ENCODE measurements at places on chromosomes 12 and 14. TPM values are rescaled to one million over a fixed set of nuclear protein-coding genes. Genes with fewer than 3 reads are reported as not detected.

Gene SCNN1A
- 0.43 TPM for total RNA-seq

Gene RNF212B
- total RNA-seq = not detected

Gene SLC5A8
- total RNA-seq = not detected

Gene VSX2
- total RNA-seq = not detected

Gene VDR
- total RNA-seq = 0.15 TPM

Gene KLRC2
- not detected for total RNA-seq

Gene ATF7IP
- 46.4 TPM for total RNA-seq

Gene PRB2
- total RNA-seq = not detected

GRCh38 chr12:74776378-74776777 lies 238.7 kb downstream of the ATXN7L3B start:
- no peaks in the 10 kb centered on the region for H3K36me3 ChIP-seq
- DNase-seq = no peak
- no peaks in the 10 kb centered on the region for H3K27me3 ChIP-seq
- no peak overlapping the region for H3K27ac ChIP-seq

DNA sequence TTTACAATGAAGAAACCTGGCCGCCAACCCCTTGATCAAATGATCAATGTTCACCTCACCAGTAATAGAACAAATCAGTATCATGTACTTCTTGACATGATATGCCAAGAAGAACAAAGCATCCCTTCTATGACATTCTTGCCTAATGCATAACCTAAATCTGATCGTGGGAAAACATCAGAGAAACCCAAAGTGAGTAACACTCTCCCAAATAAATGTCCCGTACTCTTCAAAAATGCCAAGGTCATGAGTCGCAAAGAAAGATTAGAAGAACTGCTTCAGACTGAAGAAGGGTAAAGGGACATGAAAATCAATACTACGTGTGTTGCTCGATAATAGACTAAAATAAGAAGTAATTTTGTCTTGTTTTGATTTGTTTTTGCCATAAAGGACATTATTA lies 11.4 kb upstream of the SLC25A3 start:
- H3K4me1 ChIP-seq = no peaks in the 10 kb centered on the region
- H3K27ac ChIP-seq = no peak overlapping the region
- H3K36me3 ChIP-seq = no peaks in the 10 kb centered on the region
- no peak for DNase-seq

DNA sequence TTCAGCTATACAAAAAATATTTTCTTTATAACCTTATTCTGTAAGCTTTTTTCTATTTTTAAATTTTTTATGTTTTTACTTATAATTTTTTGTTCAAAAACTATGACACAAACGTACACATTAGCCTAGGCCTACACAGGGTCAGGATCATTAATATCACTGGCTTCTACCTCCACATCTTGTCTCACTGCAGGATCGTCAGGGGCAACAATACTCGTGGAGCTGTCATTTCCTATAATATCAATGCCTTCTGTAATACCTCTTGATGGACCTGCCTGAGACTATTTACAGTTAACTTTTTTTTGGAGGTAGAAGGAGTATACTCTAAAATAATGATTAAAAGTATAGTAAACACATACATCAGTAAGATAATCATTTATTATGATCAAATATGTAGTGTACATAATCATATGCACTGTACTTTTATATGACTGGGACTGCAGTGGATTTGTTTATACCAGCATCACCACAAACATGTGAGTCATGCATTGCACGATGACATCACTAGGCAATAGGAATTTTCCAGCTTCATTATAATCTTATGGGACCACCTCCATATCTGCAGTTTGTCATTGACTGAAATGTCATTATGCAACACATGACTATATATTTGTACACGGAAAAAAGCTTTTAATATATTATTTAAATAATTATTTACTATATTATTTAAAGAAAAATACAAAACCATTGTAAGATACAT lies 18.5 kb upstream of the PMCH start:
- no peaks in the 10 kb centered on the region for H3K27me3 ChIP-seq
- no peak overlapping the region for H3K27ac ChIP-seq
- H3K4me1 ChIP-seq = no peaks in the 10 kb centered on the region
- no peak overlapping the region for H3K4me3 ChIP-seq
- no peak for DNase-seq
- H3K36me3 ChIP-seq = no peaks in the 10 kb centered on the region

GRCh38 chr14:39212034-39212433 lies 21.7 kb upstream of the MIA2 start:
- no peaks in the 10 kb centered on the region for H3K4me1 ChIP-seq
- H3K36me3 ChIP-seq = no peaks in the 10 kb centered on the region
- no peak for DNase-seq
- H3K27me3 ChIP-seq = no peaks in the 10 kb centered on the region

DNA sequence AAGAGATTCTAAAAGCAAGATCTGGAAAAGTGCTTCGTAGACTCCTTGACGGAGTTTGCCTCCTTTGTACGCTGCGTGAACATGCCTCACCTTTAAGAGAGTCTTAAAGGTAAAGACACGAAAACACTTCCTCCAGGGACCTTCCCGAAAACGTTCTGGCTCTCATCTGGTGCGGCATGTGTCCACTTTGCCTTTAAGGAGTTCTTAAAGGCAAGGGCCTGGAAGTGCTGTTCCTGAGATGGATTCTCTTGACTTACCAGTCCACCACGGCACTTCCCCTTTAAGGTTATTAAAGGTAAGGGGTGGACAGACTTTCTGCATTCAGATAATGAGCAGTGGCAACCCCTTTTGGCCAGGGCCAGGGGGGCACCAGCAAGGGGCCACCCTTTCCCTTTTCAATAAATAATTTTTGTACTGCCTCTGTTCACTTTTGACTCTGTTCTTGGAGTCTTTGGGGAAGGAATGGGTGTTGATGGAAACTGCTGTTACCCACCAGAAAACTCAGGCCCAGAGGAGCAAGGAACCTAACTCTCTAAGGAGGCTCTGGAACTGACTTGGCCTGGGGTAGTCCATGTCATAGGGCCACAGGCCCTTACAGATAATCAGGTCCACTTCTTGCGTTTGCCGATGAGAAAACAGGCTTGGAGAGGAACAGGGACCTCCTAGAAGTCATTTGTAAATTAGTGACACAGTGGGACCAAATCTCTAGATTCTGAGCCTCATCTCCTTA lies 4.4 kb downstream of the REM2 start:
- H3K4me3 ChIP-seq = peak overlapping the region; percentile 68
- no peaks in the 10 kb centered on the region for H3K36me3 ChIP-seq
- DNase-seq = no peak
- no peaks in the 10 kb centered on the region for H3K27me3 ChIP-seq
- H3K4me1 ChIP-seq = no peaks in the 10 kb centered on the region

DNA sequence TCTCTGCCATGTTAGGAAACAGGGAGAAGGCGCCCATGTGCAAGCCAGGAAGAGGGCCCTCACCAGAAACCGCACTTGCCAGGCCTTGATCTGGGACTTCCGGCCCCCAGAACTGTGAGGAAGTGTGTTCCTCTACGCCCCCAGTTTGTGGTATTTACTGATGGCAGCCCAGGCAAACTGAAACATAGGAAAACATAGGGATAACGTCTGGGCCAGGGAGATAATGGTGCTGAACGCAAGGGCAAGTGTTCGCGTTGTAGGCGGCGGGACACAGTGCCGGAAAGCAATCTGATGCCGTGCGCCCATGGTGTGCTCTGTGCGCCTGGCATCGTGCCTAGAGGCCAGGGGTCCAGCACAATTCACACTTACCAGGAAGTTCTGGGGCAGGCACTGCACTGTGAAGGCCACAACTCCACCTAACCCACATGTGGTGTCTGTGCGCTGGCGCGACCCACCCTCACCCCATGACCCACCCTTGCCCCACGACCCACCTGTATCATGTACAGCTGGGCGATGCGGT lies 53.6 kb downstream of the ARL6IP4 start:
- H3K36me3 ChIP-seq = no peaks in the 10 kb centered on the region
- H3K27me3 ChIP-seq = no peaks in the 10 kb centered on the region
- H3K4me3 ChIP-seq = no peak overlapping the region
- peaks cover 16% of the 10 kb centered on the region for H3K4me1 ChIP-seq

GRCh38 chr12:91937009-91937408 lies 208.6 kb downstream of the BTG1 start:
- no peaks in the 10 kb centered on the region for H3K27me3 ChIP-seq
- no peak overlapping the region for H3K4me3 ChIP-seq
- H3K36me3 ChIP-seq = no peaks in the 10 kb centered on the region
- no peak overlapping the region for H3K27ac ChIP-seq

GRCh38 chr14:31261859-31262731 lies 54.5 kb upstream of the HECTD1 start:
- peak overlapping the region; percentile 53 for H3K27ac ChIP-seq
- DNase-seq = peak; percentile 41
- no peaks in the 10 kb centered on the region for H3K27me3 ChIP-seq
- no peak overlapping the region for H3K4me3 ChIP-seq
- H3K4me1 ChIP-seq = peaks cover 27% of the 10 kb centered on the region

- no peak overlapping the region for H3K27ac ChIP-seq
- no peaks in the 10 kb centered on the region for H3K27me3 ChIP-seq
- no peaks in the 10 kb centered on the region for H3K36me3 ChIP-seq
- no peak overlapping the region for H3K4me3 ChIP-seq
Observed at GRCh38 chr12:21599143-21599999, 5.3 kb downstream of the GYS2 start.

DNA sequence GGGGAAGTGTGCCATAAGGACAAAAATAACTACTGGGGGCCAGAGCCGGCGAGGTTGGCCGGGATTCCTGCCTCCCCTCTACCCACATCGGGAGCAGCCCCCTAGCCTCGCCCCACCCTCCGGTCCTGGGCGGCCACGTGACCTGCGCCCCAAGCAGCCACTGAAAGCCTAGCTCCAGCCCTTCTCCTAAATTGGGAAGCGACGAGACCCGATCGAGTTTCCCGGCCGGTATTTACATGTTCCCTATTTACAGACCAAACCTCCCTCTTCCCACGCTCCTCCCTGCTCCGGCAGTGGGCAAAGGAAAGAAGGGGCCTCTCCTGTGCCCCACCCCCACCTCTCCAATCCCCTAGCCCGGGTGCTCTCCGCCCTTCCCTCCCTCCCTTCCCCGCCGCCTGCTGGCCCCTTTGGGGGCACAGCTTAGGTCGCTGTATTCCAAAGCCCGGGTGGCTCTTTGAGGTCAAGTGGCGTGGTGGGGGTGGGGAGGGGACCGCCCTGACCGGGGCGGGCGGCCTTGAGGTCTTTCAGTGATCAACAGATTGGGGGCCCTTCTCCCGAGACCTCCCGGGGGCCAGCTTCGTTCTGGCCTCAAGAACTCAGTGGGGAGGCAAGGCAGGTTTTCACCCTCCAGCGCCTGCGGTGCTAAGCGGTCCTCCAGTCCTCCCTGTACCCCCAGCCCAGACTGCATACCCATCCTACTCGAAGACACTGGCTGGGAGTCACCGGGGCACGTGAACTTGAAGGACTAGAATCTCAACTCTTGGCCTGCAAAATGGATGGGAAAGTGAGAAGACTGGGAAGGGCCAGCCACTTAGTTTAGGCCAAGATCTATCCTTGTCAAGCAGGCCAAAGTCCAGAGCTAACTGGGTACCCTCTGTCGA lies 6.3 kb upstream of the CTDSP2 start:
- no peaks in the 10 kb centered on the region for H3K27me3 ChIP-seq
- H3K4me3 ChIP-seq = no peak overlapping the region
- DNase-seq = peak; percentile 69
- H3K4me1 ChIP-seq = peaks cover 48% of the 10 kb centered on the region

DNA sequence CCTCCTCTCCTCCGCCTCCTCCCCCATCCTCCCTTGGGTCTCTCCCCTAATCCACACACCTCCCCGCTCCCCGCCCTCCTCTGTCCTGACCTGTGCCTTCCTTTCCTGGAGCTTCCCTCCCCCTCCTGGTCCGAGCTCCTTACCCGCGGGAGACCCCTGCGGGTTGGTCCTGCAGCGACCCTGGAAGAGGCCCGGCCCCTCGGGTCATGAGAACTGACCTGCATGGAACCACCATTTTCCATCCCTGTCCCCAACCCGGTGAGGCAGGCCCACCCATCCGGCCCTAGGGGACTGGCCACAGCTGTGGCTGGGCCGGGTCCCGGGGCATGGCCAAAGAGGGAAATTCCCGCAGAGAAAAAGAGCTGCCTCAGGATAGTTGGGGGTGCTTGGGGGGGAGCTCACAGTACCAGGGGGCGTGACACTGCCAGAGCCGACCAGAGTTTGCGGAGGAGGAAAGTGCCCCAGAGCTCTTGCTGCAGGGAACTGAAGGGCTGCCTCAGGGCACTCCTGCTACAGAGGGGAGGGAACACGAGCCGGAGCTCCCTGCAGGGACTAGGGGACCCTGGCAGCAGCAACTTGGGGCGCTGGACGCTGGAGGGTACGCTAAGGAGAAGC lies 613 bp downstream of the ARHGEF40 start:
- peak overlapping the region; percentile 97 for H3K27ac ChIP-seq
- H3K4me1 ChIP-seq = peaks cover 20% of the 10 kb centered on the region
- peaks cover 24% of the 10 kb centered on the region for H3K36me3 ChIP-seq
- peak overlapping the region; percentile 85 for H3K4me3 ChIP-seq

- no peaks in the 10 kb centered on the region for H3K27me3 ChIP-seq
- no peak overlapping the region for H3K4me3 ChIP-seq
- H3K4me1 ChIP-seq = no peaks in the 10 kb centered on the region
- H3K36me3 ChIP-seq = peaks cover 94% of the 10 kb centered on the region
- no peak for DNase-seq
Observed at GRCh38 chr14:88604212-88604611, 41.4 kb downstream of the ZC3H14 start.

GRCh38 chr12:1591034-1591433 lies 3.3 kb downstream of the FBXL14 start:
- peak overlapping the region; percentile 79 for H3K4me3 ChIP-seq
- H3K27me3 ChIP-seq = no peaks in the 10 kb centered on the region
- peaks cover 71% of the 10 kb centered on the region for H3K4me1 ChIP-seq
- DNase-seq = no peak
- peaks cover 6% of the 10 kb centered on the region for H3K36me3 ChIP-seq
- H3K27ac ChIP-seq = peak overlapping the region; percentile 88

DNA sequence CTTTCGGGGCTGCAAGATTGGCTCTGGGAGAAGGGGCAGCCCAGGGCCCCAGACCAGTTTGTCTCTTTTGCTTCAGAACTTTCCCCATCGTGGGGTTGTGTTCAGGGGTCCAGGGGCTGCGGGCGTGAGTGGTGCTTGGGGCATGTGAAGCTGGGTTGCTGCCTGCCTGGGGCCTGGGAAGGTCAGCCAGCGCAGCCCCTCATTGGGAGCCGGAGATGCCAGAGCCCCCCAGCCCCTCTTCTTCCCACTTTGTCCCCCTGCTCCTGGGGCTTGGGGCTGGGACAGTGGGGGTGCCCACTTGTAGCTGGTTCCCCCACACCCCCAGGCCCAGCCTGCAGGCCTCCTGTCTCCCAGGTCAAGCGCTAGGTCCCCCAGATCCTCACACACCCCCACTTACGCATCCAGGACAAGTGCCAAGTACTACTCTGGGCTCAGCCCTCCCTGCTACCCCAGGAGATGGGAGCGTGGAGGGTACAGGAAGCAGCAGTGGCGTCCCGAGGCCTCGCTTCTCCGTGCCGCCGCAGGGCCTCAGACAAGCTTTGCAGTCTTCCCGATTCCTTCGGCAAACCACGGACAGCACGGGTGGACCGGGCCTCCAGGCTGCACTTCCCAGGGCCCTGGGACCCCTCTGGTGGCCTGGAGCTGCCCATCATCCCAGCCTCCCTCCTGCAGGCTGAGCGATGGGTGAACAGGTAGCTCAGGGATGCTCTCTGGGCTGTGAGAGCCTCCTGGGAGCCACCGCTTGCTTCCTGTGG lies 41.5 kb downstream of the PACS2 start:
- no peak overlapping the region for H3K27ac ChIP-seq
- no peak for DNase-seq
- no peaks in the 10 kb centered on the region for H3K27me3 ChIP-seq
- H3K36me3 ChIP-seq = peaks cover 10% of the 10 kb centered on the region
- peaks cover 7% of the 10 kb centered on the region for H3K4me1 ChIP-seq

- H3K27ac ChIP-seq = no peak overlapping the region
- no peaks in the 10 kb centered on the region for H3K27me3 ChIP-seq
- H3K4me1 ChIP-seq = peaks cover 18% of the 10 kb centered on the region
- H3K36me3 ChIP-seq = peaks cover 83% of the 10 kb centered on the region
- H3K4me3 ChIP-seq = no peak overlapping the region
Observed at GRCh38 chr14:77113644-77114043, 15.6 kb downstream of the CIPC start.
